ENCODE measurements at places on chromosomes 3 and 15.

DNA sequence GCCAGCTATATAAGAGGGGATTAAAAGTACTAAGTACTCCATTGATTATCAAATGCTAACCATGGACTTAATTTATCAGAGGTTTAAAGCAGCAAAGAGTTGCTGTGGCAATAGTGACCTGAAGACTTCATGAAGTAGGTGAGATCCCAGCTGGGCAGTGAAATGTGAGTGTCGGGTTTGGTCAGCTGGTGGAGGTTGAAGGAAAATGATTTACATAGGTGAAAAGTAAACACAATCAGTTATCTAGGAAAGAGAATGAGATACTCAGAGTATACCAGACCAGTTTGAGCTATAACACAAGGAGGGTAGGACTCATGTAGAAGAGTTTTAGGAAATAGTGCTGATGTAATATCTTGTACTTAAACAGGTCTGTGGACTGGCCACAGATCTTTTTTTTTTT is 16.5 kb upstream of the FBXO22 start:
- no peak for DNase-seq

GRCh38 chr3:128294999-128295468 is 141.8 kb downstream of the EEFSEC start:
- DNase-seq, result peak; percentile 14

DNA sequence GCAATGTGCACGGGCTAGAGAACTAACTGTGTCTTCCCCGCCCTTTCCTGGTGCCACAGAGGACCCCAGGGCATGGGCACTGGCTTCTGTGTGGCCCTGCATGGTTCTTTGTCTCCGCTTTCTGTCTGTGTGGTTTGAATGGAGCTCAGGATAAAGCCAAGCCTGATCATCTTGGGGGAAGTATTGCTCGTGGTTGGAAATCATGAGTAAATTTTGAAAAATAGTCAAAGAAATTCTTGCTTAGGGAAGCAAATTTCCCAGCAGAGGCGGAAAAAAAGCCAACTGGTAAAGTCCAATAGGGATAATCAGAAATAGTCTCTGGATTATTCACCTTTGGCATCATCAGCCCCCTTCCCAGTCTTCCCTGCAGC is 55.4 kb downstream of the MAGEF1 start:
- DNase-seq, result no peak

DNA sequence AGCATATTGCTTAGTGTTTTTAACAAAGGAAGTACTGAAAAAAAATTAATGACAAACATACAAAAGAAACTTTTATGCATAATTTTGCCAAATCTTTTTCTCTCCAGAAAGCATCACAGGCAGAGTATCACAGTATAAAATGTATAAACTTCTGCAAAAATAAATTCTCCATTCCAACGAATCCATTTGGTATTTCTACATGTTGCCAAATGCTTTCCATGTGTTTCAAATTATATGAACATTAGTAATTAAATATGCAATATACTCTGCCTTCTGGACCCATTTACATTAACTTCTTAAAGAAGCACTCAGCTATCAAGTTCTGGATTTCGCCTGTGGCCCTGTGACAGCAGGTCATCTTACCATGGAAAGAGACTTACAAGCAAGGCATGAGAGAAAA is 189.1 kb upstream of the ALCAM start:
- no peak for DNase-seq

GRCh38 chr3:156793400-156793799 is 32.8 kb upstream of the LEKR1 start:
- no peak for DNase-seq

DNA sequence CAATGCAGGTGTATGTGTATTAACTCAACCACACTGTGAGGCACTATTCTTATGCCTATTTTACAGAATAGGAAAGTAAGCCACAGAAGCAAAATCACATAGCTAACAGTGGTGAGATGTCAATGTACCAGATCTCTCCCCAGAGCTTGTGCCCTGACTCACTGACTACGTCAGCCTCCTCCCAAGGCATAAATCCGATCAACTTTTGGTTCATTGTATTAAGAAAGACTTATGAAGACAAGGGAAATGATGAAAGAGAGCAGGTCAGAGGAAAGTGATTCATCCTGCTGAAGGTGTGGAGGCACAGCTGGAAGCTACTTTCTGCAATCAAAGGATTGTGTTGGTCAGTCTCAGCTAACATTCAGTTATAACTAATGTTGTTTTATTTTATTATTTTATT is 33.0 kb upstream of the SV2B start:
- no peak for DNase-seq

DNA sequence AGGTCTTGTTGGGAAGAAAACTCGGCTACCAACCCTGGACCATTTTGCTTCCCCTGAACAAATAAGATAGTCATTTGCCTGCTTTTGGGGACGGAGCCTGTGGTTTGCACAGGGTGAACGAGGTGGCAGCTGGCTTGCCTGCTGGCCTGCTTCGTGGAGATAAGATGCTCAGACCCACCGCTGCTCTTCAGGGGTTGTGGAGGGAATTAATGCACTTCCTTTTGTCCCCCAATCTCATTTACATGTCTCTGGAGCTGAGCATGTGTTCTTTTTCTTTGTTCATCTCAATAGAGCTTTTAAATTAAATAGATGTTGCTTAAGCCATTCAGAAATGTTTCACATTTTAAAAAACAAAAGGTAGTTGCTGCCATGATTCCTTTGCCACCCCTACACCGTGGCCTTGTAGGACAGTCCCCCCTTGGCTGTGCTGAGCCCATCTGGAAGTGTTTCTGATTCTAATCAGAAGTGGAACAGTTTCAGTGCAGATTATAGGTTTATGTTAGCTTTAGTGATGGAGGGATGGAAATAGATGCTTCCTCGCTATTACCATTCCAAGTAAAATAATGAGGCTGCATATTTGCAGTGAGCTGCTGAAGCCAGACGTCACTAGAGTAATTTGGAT is 25.6 kb downstream of the APBA2 start:
- no peak for DNase-seq

DNA sequence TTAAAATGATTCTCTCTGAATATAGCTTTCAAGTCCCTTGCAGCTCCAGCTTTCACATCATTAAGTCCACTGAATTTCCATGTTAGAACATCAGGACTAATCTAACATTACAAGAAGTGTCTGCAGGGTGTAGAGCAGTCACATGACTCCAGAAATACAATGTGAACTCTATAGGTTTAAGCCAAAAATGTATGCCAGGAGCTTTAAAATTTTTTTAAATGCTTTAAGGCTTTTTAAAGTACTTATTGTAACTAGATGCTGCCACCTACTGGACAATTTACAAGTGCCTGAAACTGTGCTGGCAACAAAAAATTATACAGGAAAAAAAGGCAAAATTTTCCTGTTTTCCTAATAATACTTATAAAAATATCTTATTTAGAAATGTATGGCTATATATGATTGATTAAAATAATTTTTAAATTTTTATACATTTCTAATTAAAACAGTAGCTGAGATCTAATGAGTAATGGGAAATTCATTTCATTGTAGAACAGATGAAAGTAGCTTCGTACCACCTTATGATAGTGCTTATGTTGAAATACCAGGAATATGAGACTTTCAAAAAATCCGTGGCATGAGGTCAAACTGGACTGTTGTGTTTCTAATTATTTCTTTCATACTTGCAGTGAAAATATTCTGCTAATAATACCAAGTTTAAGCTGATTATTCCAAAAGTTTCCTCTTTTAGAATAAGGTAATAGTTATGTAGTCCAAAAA is 25.7 kb downstream of the FSIP1 start:
- no peak for DNase-seq

DNA sequence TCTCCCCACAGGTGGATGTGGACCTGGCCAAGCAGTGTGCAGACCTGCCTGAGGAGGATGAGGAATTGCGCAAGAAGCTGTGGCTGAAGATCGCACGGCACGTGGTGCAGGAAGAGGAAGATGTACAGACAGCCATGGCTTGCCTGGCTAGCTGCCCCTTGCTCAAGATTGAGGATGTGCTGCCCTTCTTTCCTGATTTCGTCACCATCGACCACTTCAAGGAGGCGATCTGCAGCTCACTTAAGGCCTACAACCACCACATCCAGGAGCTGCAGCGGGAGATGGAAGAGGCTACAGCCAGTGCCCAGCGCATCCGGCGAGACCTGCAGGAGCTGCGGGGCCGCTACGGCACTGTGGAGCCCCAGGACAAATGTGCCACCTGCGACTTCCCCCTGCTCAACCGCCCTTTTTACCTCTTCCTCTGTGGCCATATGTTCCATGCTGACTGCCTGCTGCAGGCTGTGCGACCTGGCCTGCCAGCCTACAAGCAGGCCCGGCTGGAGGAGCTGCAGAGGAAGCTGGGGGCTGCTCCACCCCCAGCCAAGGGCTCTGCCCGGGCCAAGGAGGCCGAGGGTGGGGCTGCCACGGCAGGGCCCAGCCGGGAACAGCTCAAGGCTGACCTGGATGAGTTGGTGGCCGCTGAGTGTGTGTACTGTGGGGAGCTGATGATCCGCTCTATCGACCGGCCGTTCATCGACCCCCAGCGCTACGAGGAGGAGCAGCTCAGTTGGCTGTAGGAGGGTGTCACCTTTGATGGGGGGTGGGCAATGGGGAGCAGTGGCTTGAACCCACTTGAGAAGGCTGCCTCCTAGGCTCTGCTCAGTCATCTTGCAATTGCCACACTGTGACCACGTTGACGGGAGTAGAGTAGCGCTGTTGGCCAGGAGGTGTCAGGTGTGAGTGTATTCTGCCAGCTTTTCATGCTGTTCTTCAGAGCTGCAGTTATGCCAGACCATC is 8.6 kb downstream of the VPS18 start:
- no peak for DNase-seq

DNA sequence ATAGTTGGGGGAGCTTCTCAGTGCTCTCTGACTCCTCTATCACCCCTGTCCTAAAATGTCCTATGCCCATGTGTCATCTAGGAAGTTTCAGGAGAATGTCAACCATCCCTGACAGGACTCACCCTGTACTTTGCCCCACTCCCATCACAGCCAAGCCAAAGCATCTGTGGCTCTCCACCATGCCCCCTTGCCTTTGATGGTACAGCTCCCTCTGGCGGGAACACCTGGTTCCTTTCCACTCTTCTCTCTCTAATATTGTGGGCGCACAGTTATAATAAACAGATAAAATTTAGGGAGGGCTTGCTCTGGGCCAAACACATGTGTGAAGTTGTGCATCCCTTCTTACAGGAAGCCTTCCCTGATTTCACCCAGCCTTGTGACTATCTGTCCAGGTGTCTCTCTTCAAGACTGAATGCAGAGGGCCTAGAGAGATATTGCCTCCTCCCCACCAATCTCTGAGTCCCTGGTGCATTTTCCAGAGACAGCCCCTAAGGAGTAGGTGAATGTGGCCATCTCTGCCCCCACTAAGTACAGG is 62.8 kb downstream of the ISG20 start:
- no peak for DNase-seq

DNA sequence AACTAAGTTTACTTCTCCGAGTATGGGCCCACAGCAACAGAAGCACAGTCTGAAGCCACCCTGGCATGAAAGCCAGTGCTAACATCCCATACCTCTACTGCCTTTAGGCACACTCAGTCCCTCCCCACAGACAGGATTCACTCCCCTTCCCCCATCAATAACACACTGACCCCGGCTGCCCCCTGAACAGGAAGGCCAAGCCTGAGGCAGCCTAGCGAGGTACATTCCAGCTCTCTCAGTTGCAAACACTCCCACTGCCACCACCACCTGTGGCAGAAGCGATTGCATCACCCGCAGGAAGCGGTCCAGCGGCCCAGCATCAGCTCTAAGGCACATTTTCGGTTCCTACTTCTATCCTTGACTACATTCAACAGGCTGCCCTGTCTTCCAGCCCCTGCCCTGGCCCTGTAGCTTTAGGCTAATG is 7.0 kb upstream of the BMF start:
- DNase-seq, result no peak

DNA sequence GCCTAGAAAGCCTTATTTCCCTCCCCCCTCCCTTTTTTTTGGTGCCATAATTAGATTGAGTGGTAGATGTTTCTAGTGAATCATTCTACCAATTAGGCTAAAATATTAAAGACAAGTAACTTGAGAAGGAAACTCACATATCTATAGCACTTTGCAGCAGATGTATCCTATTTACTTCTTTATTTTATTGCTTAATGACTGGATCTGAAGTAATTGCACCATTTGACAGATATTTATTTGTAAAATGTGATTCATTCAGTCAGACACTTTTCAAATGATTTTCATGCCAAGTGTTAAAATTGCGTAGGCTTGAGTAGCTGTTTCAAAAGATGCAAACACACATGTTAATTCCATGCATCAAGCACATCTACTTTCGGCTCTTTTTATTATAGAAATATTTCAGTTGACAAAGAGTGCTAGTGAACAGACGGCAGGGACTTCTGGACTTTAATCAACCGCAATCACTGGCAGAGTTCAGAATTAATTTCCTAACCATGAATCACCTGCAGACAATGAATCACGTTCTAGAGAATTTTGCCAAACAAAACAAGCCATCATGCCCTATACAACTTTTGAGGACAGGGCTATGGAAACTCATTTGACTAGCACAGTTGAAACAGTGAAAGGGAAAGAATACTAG is 636.8 kb downstream of the MECOM start:
- DNase-seq, result no peak

DNA sequence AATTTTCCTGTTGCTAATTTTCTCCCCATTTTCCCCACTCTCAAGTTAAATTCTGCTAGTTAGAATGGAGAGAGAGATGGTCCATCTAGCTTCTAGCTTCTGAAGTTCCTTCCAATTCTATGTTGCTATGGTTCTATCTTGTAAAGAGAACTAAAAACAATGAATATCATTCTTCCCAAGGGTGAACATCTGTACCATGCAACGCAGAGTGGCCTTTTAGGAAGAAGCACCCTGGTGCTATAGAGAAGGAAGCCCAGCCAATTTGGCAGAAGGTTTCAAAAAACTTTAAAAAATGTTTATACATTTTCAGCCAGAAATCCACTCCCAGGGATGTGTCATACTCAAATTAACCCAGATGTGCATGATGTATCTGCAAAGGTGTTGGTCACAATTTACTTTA is 149.1 kb downstream of the SEMA6D start:
- no peak for DNase-seq

GRCh38 chr3:176873261-176873660 is 324.0 kb downstream of the TBL1XR1 start:
- no peak for DNase-seq

- no peak for DNase-seq
These were observed 264.7 kb downstream of the FHIT start for GRCh38 chr3:60986552-60986951.

DNA sequence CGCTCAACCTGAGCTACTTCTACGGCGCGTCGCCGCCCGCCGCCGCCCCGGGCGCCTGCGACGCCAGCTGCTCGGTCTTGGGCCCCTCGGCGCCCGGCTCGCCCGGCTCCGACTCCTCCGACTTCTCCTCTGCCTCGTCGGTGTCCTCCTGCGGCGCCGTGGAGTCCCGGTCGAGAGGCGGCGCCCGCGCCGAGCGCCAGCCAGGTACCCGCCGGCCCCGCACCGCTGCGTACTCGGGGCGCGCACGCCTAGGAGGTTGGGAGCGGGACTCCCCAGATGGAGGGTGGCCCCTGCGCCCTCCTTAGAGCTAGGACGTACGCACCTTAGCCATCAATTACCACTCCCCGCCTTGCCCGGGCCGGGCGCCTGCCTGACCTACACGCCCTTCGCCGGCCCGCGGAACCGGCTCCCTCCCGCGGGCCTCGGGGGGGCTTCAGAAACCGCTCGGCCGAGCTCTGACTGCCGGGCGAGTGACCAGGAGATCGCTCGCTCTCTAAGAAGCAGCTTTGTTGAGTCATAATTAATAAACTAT is 466 bp downstream of the NFKBIZ start:
- peak; percentile 51 for DNase-seq
